Heart left ventricle (tissue), 16 donors: ENCODE measurements at places on chromosomes 3 and 15.

DNA sequence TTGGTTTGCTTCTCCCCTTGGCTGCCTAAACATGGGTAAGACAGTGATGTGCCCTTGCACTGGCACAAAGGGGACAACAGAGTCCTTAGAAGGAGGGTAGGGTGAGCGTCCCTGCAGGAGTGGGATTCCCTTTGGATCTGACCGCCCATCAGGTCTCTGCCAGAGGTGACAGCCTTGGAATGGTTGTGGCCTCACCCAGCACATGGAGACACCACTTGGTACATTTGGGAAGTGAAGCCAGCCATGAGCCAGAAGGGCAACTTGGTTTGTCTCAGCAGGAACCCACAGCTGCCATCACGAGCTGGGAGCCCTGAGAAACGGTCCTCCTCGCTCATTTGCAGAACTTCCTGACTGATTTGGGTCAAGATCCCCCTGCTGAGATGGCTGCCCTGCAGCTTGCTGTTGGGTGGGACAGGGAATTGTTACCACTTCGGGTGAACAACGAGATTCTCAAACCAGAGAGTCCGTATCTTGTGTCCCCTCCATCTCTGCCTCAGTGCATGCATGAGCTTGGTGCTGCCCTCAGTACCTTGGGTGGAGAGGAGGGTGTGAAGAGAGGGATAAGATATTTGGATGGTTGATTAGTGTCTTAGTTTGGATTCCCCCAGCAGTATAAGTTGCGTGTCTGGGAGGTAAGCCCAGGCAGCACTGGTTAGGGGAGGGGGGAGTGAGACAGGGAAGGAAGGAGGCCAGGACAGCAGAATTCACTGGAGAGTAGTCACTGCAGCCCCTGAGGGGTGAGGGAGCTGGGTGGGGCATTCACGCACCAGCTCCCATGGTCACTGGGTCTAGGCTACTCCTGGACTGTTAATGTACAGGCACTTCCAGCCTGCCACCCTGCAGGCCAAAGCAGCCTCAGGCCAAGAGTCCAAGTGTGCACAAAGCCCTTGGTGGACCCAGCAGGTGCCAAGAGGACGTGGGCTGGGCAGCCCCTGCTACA, 168.8 kb upstream of the TOPAZ1 start:
- no peaks in the 10 kb centered on the region for H3K4me1 ChIP-seq
- H3K27ac ChIP-seq = no peak overlapping the region
- no peak for DNase-seq
- no peaks in the 10 kb centered on the region for H3K27me3 ChIP-seq
- no peak overlapping the region for H3K4me3 ChIP-seq

GRCh38 chr3:151248772-151249337, 29.5 kb downstream of the P2RY14 start:
- H3K4me3 ChIP-seq = no peak overlapping the region
- H3K27me3 ChIP-seq = no peaks in the 10 kb centered on the region

- no peaks in the 10 kb centered on the region for H3K36me3 ChIP-seq
- DNase-seq = no peak
- H3K27ac ChIP-seq = no peak overlapping the region
- no peak overlapping the region for H3K4me3 ChIP-seq
These were observed 219.9 kb upstream of the PROK2 start for GRCh38 chr3:72004749-72005292.

DNA sequence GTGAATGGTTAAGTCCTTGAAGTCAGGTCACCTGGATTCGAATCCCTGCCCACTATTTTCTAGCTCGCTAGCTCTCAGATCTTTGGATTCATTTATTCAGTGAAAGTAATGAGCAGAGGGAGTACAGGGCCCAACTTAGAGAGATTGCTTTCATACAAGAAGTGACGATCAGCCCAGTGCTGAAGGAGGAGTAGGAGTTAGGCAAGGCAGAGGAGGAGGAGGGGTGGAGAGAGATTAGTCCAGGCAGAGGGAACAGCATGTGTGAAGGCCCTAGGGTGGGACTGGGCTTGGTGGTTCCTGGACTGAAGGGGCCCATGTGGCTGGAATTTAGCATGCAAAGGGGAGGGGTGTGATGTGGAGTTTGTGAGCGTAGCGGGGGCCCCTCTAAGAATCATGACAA, 3.8 kb upstream of the CHRNA5 start:
- no peak overlapping the region for H3K27ac ChIP-seq
- no peaks in the 10 kb centered on the region for H3K27me3 ChIP-seq
- no peaks in the 10 kb centered on the region for H3K36me3 ChIP-seq
- no peak overlapping the region for H3K4me3 ChIP-seq
- H3K4me1 ChIP-seq = peaks cover 7% of the 10 kb centered on the region

DNA sequence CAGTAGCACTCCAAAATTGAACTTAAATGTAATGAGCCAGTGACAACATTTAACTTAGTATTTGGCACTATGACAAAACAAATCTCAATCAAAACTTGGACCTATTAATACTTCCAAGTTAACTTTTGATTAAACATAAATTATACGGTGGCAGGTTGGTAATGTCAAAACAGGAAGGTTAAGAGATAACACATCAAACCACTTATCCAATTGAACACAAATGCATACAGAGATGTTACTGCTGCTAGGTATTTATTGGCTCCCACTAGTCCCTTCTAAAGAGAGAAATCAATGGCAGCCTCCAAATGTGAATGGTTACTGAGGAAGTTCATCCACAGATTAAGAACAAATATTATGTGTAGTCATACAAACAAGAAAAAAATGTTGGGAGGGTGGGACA, 1.8 kb downstream of the GSK3B start:
- H3K4me1 ChIP-seq = peaks cover 46% of the 10 kb centered on the region
- DNase-seq = no peak
- no peaks in the 10 kb centered on the region for H3K36me3 ChIP-seq
- H3K4me3 ChIP-seq = peak overlapping the region; percentile 71
- no peaks in the 10 kb centered on the region for H3K27me3 ChIP-seq
- no peak overlapping the region for H3K27ac ChIP-seq

GRCh38 chr3:161296814-161297213, 74.5 kb downstream of the SPTSSB start:
- H3K4me3 ChIP-seq = no peak overlapping the region
- H3K27me3 ChIP-seq = no peaks in the 10 kb centered on the region
- H3K36me3 ChIP-seq = no peaks in the 10 kb centered on the region
- H3K4me1 ChIP-seq = no peaks in the 10 kb centered on the region
- no peak overlapping the region for H3K27ac ChIP-seq

DNA sequence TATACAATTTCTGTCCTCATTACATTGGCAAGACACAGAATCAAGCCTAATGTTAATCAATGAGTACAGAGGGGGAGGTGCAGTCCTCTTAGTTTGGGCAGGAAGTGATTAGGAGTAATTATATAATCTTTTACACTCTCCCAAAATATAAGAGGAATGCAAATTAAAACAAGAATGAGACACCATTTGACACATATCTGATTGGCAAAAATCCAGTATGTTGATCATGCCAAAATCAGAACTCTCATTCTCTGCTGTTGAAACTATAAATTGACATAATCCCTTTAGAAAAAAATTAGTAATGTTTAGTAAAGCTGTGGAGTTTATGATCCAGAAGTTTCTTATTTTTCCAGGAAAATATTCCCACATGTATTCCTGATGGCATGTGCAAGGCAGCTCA, 373.4 kb downstream of the EPHA6 start:
- no peak overlapping the region for H3K27ac ChIP-seq
- H3K4me1 ChIP-seq = no peaks in the 10 kb centered on the region
- H3K36me3 ChIP-seq = no peaks in the 10 kb centered on the region
- H3K27me3 ChIP-seq = no peaks in the 10 kb centered on the region
- DNase-seq = no peak

GRCh38 chr3:67109651-67110204, 111.6 kb downstream of the KBTBD8 start:
- H3K4me1 ChIP-seq = no peaks in the 10 kb centered on the region
- H3K27me3 ChIP-seq = no peaks in the 10 kb centered on the region
- H3K36me3 ChIP-seq = no peaks in the 10 kb centered on the region
- no peak overlapping the region for H3K27ac ChIP-seq
- no peak for DNase-seq
- H3K4me3 ChIP-seq = no peak overlapping the region

DNA sequence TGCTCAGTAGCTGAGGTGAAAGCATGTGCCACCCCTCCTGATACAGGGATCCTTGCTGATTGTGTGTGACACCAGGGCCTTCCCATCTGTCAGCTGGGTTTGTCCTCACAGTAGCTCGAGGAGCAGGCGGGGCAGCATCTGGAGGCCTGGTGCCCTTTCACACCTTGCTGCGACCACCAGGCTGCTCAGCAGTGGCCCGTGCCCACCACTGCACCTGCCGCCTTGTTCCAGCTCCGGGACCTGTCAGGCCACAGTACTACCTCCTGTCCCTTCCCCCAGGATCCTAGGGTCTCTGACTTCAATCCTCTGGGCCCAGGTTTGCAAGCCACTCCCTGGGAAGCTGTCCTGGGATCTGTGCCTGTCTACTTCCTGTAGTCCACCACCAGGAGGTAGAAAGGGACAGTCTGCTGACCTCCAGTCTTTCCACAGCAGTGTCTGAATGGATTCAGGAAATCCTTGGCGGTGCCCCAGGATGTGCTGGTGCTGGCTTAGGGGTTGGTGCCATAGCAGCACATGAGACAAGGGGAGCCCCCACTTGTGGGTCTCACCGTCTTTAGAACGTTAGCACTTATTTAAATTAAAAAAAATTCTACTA, 27.5 kb downstream of the APBA2 start:
- no peaks in the 10 kb centered on the region for H3K36me3 ChIP-seq
- H3K27me3 ChIP-seq = peaks cover 4% of the 10 kb centered on the region
- no peak overlapping the region for H3K4me3 ChIP-seq
- H3K27ac ChIP-seq = no peak overlapping the region

DNA sequence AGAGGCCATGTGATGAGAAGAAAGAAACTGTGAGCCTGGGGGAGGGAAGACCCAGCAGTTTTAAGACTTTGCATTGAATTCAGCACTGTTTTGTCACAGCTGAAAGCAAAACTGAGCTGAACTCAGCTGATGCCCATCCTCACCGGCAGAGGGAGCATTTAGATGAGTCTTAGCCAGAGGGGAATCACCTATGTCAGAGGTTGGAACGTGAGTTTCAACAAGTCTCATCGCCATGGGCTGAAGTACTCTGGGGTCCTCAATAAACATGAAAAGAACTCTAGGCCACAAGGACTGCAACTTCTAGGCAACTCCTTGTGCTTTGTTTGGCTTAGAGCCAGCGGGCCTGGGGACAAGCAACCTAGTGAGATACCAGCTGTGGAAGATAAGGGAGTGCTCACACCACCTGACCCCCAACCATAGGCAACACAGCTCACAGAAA, 324.5 kb downstream of the TBL1XR1 start:
- H3K27me3 ChIP-seq = no peaks in the 10 kb centered on the region

DNA sequence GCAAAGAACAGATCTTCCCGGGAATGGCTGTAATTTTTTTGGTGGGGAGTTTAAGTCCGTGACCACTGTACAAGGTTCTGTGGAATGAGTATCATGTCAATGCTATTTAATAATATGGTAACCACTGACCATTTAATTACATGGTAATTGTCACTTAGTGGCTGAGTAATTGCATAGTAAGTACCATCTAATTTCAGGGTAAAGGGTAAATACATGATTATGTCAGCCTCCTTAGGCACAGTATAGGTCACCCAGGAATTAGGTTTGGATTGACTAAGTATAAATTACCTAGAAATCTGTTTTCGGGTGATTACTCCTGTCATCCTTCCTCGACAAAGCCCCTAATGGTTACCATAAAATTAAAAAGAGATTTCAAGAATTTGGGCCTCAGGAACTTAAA, 120.1 kb upstream of the AGBL1 start:
- no peak for DNase-seq
- no peaks in the 10 kb centered on the region for H3K36me3 ChIP-seq
- H3K4me3 ChIP-seq = no peak overlapping the region
- no peaks in the 10 kb centered on the region for H3K27me3 ChIP-seq
- no peak overlapping the region for H3K27ac ChIP-seq

GRCh38 chr3:169998668-169999131, 32.1 kb downstream of the SEC62 start:
- H3K36me3 ChIP-seq = peaks cover 36% of the 10 kb centered on the region
- no peak overlapping the region for H3K27ac ChIP-seq
- H3K27me3 ChIP-seq = no peaks in the 10 kb centered on the region
- peaks cover 11% of the 10 kb centered on the region for H3K4me1 ChIP-seq

DNA sequence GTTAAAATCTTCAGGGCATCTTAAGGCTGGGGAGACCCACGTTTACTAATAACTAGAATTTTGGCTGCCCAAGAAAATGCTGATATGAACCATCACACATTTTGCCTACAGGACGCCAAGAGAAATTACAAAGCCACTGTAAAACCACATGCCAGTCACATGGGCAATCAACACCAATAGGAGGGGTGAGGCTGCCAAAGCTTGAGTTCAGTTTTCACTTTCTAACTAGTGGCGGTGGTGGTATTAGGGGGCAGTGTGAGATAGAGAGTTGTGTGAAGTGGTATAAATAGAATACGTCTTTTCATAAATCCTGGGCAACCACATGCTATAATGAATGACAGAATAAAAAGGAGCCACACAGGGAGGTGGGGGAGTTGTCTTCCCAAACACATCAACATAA, 147.3 kb downstream of the WNT5A start:
- H3K4me1 ChIP-seq = no peaks in the 10 kb centered on the region
- H3K4me3 ChIP-seq = no peak overlapping the region
- H3K27me3 ChIP-seq = no peaks in the 10 kb centered on the region

DNA sequence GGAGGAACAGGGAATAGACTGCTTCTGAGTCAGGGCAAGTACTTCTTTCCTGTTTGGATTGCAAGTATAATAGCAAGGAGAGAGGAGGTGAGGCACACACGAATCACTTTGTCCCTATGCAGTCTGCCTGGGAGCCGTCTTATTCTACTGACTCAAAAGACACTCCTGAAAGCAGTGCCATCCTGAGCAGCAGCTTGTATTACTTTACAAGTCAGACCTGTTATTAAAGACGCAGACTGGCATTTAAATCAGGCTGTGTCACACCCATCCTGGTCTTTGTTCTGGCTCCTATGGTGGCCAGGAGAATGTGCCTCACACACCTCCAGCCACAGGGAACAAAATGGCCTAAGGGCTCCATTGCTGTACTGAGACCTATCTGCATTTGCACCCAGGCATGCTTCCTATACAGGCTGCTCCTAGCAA, 17.9 kb upstream of the SQOR start:
- H3K4me1 ChIP-seq = no peaks in the 10 kb centered on the region
- H3K36me3 ChIP-seq = no peaks in the 10 kb centered on the region
- no peak overlapping the region for H3K4me3 ChIP-seq
- no peak overlapping the region for H3K27ac ChIP-seq
- DNase-seq = no peak
- no peaks in the 10 kb centered on the region for H3K27me3 ChIP-seq

- H3K4me3 ChIP-seq = no peak overlapping the region
- H3K27ac ChIP-seq = peak overlapping the region; percentile 94
- H3K36me3 ChIP-seq = peaks cover 46% of the 10 kb centered on the region
- H3K27me3 ChIP-seq = no peaks in the 10 kb centered on the region
- no peak for DNase-seq
These were observed 46.6 kb downstream of the ZBTB38 start for GRCh38 chr3:141414800-141415462.

DNA sequence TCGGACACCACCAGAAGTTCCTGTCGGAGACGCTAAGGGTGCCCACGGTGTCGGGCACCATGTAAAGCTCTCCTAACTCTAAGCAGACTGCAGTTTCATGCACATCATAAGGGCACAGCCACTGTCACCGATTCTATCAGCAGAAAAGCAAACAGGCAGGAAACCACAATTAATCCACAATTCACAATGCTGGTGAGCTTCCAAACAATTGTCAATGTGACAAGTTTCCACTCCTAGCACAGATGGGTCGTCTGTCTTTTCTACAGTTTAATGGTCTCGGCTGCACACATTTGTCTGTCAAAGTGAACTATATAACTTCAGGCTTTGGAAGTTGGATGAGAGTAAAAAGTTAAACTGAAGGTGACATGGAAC, 8.8 kb upstream of the OCA2 start:
- DNase-seq = no peak
- no peaks in the 10 kb centered on the region for H3K27me3 ChIP-seq
- H3K4me3 ChIP-seq = no peak overlapping the region
- H3K27ac ChIP-seq = no peak overlapping the region
- H3K36me3 ChIP-seq = peaks cover 17% of the 10 kb centered on the region
